Frontal cortex (tissue), 4 donors: ENCODE measurements at places on chromosomes 2 and 18.

GRCh38 chr2:72973566-72974435, 56.5 kb downstream of the EMX1 start:
- DNase-seq = no peak

- no peak for DNase-seq
Observed at GRCh38 chr2:28354920-28355520, 37.6 kb upstream of the FOSL2 start.

- DNase-seq = no peak
Observed at GRCh38 chr2:164703915-164704706, 82.8 kb upstream of the GRB14 start.

DNA sequence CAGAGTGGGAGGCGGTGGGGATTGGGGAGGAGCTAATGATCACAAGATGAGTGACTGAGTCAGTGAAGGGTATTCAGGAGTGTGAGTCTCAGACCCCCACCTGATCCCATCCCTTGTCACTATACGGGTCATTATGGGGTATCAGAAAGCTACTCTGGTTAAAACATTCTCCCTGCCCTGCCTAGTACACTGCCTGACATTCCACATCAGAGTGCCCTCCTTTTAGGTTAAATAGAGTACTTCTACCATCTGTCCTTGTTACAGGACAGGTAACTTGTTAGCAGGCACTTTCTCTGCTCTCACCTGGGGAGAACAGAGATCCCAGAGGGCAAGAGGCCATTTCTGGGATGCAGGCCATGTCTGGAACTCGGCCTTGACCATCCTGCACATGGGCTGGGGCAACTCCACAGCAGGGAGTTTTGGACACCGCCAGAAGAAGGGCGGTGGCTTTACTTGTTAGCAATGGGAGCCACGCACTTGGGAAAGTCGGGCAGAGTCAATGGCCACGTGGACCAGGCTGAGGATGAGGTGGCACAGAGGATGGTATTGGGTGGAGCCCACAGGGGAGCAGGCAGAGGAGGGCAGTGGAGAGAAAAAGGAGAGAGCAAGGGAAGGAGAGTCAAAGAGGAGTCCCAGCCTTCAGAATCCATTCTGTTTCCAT, 98.5 kb downstream of the CELF4 start:
- no peak for DNase-seq

DNA sequence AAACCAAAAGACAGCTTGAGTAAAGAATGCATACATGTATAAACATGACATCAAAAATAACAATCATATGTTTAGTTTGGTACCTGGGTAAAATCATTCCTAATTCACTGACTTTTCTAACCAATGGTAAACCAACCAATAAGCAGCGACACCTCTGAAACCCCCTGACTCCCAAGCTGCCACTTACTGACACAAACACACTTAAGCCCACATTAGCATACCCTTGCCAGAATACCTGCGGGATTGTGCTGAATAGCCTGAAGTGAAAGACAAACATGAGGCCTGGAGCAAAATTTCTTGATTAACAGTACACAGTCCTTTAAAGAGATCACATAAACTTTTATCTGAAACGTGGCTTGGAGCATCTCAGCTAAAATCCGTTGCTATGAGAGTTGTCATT, 902.9 kb downstream of the TMEM182 start:
- DNase-seq = no peak

- no peak for DNase-seq
Observed at GRCh38 chr2:60538101-60538500, 15.4 kb downstream of the BCL11A start.

DNA sequence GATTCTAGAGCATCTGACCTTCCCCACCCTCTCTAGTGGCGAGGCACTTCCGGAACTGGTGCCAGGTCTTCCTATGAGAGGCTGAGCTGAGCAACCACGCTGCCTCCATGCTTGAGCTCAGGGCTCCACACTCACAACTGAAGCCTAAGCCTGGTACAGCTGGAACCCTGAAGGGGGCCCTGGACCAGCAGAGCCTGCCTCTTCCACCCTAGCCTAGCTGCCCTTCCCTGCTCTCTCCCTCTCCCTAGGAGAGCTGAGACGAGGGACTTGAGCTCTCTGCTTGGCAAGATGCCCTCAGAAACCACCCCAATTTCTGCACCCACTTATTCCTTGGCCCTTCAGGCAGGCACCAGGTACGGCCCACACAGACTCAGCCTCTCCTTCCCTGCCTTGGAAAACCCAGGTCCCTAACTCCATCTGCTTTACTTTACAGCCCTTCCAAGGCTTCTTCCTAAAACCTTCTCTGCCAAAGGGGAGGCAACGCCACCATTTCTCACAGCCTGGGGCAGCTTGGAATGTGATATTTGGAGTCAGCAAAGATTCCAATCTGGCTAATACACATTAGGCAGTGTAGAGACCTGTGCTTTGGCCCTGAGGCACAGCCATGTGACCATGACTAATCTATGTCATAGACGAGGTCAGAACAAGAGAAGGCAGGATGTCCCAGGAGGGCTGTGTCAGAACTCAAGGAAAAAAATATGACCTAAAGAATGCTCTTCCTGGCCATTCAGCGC, 18.8 kb downstream of the COX7A2L start:
- peak; percentile 40 for DNase-seq

- DNase-seq = no peak
Observed at GRCh38 chr2:188810586-188810985, 163.6 kb upstream of the COL3A1 start.

- DNase-seq = no peak
Observed at GRCh38 chr2:202149155-202149762, 76.2 kb downstream of the KIAA2012 start.

DNA sequence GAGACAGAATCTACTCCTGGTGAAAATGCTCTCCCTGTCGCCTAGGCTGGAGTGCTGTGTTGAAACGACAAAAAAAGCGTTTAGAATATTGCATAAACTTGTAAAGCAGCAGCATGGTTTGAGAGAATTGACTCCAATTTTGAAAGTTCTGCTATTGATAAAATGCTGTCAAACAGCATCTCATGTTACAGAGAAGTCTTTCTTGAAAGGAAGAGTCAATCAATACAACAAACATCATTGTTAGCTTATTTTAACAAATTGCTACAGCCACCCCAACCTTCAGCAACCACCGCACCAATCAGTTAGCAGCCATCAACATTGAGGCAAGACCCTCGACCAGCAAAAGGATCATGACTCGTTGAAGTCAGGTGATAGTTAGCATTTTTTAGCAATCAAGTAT, 6.9 kb downstream of the C2orf76 start:
- DNase-seq = no peak

DNA sequence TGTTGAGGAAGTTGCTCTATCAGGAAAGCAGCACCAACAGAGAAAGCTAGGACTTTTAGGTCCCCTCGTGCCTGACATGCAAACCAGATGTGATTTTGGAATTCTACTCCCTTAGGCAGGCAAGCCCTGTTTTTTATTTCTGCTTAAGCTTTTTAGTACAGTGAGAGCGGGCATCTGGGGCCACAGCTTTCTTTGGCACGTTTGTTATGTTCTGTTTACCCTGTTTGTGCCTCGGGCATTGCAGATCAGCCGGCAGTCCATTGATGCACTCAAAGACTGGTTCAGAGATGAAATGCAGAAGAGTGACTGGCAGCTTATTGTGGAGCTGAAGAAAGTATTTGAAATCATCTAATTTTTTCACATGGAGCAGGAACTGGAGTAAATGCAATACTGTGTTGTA, 61.9 kb downstream of the EIF5B start:
- DNase-seq = no peak

- DNase-seq = no peak
Observed at GRCh38 chr2:98324181-98324580, 22.1 kb upstream of the CNGA3 start.

DNA sequence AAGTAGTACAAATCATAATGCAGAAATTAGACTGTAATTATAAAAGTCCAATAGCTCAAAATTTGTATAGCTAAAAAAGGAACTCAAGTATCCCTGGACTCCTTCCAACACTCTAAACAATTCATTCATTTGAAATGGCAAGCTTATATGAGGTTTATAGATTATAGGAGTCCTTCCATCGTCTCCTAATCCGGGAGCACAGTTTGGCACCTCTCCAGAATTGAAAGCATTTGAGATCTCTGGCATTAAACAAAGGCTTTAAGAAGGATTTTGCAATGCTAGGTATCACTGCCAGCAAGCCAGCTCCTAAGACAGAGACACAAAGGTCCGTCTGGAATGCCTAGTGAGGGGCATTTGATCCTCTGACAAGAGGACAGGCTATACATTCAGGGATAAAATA, 90.9 kb downstream of the ACVR1 start:
- DNase-seq = no peak

GRCh38 chr18:10293966-10294365, 160.5 kb upstream of the APCDD1 start:
- no peak for DNase-seq

DNA sequence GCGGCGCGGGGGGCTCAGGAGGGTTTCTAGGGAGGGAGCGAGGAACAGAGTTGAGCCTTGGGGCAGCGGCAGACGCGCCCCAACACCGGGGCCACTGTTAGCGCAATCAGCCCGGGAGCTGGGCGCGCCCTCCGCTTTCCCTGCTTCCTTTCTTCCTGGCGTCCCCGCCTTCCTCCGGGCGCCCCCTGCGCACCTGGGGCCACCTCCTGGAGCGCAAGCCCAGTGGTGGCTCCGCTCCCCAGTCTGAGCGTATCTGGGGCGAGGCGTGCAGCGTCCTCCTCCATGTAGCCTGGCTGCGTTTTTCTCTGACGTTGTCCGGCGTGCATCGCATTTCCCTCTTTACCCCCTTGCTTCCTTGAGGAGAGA, 5.2 kb downstream of the PROC start:
- no peak for DNase-seq

- no peak for DNase-seq
Observed at GRCh38 chr18:60865801-60866200, 467.4 kb upstream of the CDH20 start.

DNA sequence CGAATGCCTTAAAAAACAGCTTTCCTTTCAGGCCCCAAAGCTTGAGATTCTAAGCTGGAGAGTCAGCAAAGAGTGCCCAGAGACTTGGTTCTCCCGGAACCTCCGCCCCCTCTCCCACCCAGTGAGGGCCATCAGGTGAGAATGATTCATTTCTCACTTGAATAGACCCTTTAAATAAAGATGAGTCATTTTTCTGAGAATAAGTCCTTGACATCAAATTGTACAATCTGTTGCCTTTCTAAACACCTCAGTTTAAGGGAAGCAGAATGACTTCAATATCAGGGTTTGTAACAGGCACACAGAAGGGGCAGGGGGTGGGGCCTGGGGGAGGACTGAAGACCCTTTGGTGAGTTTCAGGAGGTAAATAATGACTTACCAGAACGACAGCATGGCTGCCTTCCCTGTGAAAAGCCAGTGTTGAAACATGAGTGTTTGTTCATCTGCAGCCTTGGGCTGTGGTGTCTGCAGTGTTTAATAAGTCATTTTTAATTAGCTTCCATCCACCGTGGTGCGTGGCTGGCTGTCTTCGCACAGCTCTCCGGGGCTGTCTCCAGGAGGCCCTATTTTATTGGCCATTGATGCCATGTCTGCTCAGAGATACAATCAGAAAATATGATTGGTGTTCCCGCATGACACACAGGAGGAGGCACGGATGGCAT, 134.9 kb upstream of the ZNF236 start:
- DNase-seq = no peak

- no peak for DNase-seq
Observed at GRCh38 chr2:72155737-72156136, 8.1 kb upstream of the CYP26B1 start.

DNA sequence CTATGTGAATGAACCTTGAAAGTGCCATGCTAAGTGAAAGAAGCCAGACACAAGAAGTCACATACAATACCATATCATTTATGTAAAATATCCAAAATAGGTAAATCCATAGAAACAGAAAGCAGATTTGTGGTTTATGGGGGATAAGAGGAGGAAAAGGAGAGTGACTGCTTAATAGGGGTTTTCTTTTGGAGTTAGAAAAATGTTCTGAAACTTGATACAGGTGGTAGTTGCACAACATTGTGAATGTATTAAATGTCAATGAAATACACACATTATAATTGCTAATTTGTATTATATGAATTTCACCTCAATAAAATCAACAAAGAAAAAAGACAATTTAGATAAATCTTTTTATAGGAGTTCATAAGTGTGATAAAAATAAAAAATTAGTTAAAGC, 37.1 kb downstream of the MEMO1 start:
- no peak for DNase-seq

GRCh38 chr2:38945372-38945771, 55.7 kb downstream of the ARHGEF33 start:
- DNase-seq = no peak

- DNase-seq = no peak
Observed at GRCh38 chr2:154130821-154131220, 259.1 kb downstream of the GALNT13 start.

DNA sequence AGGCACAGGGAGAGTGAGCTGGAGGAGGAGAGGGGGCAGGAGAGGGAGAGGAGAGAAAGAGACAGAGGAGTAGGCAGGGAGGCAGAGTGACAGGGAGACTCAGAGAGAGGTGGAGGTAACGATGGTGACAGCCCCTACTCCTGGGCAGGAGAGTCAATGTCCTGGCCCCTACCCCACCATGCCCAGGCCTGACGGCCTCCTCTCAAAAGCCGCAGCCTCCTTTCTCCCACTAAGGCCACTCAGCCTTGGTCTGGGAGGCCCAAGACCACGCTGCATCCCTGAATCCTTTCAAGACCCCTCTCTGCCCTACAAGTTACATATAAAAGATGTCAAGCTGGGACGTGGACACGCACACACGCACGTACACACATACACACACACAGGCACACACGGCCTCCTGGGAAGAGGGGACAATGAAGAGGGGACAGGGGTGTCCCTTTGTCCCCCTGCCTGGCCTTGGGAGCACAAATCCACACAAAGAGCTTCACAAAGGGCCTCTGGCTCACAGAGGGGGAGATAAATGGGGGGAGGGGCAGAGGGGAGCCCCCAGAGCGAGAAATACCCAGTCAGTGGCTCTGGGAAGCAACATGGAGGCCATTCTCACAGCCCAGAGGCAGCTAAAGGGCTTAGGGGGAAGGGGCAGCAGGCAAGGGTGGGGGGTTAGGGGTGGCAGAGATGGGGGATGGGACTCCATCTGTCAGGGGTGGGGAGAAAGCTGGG, 19.5 kb upstream of the TNS1 start:
- no peak for DNase-seq

DNA sequence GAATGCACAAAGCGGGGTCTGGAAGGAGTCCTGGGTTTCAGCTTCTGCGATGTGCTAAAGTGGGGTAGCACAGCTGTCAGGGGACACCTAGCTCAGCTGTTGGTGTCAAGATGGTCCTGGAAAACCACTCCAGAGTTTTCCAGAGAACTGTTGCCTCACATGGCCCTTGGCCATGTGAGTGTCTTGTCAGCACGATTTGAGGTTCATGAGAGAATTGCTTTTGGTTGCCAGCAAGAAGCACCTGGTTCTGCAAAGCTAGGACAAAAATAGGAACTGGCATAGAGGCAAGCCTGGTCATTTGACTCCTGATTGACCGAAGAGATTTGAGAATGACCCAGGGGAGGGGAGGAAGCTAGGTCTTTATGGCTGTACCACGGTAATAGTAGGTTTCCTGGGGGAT, 50.4 kb upstream of the CTLA4 start:
- DNase-seq = no peak

GRCh38 chr2:46942143-46942526, 26.5 kb upstream of the MCFD2 start:
- no peak for DNase-seq
